ENCODE measurements at places on chromosomes 4 and X.

GRCh38 chr4:16738558-16738957 is 159.9 kb downstream of the LDB2 start:
- DNase-seq: no peak

DNA sequence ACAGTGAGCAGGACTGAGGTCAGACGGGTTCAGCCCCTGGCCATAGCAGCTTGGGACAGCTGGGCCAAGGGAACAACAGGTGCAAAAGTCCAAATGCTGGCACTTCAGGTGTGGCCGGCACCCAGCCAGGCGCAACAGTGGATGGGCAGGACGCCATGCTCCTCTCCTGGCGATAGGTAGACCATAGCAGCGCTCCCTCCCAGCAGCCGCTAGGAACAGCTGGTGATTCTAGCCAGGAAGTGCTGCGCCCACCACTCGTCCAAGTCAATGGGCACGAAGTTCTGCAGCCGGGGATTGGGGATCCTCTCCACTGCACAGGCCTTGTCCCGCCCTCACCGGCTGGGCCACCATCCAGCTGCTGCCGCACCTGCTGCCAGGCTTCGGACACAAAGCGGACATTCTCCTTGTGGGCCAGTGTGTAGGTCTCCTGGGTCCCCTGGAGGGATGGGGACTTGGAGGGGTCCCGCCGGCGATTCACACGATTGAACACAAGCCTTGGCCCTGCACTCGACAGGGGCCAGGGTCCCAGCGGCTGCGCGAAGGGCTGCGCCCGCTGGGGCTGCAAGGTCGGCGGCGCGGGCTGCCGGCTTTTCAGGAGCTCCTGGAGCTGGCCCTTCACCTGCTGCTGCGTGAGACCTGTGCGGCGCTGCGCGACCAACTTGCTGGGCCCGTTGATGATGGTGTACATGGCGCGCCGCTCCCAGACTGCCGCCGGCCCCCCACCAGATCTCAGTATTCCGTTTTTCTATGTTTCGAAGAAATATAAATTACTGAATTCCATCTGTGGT is 227.5 kb upstream of the STK26 start:
- DNase-seq: no peak

DNA sequence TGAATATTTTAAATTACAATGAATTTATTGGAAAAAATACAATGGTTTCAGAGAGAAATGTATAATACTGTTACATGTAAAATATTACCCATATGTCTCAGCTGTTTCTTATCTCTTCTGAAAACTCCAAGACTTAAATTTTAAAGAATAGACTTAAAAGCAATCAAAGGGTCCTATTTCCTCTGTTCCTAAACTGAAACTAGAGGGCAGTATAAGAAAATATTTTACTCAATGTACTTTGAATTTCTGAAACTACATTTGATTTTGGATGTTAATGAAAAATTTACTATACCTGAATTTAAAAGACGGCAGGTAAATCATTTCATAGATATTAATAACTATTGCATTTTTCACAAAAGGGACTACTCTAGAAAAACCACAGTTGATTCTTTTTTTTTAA is 200.2 kb downstream of the LRBA start:
- no peak for DNase-seq

DNA sequence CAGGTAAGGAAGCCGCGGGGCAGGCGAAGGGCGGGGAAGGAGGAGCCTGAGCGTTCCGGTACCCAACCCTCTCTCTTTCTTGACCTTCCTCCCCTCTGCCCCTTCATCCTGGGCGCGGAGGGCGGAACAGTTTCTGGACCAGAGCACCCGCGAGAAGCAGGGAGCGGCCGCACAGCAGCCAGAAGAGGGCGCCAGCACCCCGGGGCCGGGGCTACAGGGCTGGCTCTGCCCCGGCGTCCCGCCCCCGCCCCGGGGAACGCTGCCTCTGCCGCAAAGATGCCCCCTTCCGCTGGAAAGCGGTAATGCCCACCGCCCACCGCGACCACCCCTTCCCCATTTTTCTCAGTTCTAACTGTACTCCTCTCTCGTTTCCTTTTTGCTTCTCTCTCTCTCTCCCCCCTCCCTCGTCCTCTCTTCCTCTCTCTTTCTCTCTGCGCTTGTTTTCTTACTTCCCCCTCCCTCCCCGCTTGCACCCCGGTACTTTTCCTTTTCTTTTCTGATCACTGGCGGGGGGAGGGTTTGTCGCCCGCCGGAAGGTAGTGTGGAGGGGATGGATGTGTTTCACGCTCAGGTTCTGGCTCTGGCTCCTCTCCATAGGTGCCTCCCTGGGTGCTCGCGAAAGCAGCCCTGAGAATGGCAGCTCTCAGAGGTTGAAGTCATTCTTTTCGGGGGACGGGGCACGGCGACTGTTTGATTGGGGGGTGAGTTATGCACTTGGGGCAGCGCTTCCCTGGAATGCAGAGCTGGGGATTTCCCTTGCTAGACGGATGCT is 13.1 kb upstream of the PRDM8 start:
- DNase-seq: peak; percentile 70

DNA sequence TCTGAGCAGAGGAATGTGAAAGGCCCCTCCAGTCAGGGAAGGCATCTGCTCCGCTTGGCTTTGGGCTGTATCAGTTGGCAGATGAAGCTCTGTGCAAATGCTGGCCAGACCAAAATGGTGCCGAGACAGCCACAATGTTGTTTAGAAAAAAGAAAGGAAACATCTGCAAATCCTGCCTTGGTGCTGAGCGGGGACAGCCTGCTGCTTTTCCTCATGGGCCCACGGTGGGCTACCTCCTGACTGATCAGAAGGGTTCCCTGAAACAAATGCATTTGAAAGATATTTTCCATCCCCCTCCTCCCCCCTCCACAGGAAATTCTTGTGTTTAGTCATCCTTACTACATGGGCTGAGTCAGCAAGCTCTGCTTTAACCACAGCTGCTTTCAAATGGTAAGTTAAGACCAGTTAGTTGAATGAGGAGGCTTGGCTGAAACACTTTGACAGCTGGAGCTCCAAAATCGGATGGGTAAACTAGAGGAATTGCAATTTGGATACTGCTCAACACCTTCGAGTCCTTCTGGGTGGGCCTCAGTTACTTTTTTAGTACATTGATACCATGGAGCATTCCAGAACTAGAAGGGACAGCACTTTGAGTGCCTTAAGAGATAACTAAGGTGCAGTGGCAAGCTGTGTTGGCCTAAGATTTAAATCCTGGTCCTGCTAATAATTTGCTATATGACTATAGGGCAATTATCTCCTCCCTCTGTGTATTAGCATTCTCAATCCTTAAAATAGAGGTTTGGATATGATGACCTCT is 36.0 kb downstream of the PLAC1 start:
- DNase-seq: peak; percentile 55

DNA sequence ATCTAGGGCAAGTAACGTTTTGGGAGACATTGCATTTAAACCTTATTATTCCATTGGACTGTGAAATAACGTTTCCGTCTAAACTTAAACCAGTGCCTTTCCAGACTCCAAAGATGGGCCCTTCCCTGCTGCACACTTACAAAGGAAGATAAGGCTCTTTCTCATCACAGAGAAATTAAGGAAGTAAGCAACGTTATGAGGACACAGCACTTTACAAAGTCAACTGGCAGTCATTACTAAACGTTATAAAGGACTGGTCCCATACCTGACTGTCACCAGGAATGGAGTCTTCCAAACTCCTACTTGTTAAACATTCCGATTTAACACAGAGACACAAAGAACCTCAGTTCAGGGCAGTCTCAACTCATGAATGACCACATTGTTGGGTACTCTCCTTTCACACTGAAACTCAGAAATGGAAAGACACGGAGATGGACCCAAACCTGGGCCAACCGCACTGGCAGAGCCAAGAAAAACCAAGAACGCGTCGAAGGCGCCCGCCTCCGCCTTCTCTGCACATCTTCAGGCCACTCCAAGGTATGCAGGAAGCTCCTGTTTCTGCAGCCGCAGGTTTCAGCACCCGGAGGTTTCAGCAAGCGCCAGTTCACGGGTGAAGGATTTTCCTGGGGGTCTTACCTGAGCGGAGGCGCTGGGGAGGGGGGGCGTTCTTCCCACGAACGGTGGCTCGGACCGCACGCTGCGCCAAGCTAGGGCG is 670 bp downstream of the PAPSS1 start:
- DNase-seq: no peak

DNA sequence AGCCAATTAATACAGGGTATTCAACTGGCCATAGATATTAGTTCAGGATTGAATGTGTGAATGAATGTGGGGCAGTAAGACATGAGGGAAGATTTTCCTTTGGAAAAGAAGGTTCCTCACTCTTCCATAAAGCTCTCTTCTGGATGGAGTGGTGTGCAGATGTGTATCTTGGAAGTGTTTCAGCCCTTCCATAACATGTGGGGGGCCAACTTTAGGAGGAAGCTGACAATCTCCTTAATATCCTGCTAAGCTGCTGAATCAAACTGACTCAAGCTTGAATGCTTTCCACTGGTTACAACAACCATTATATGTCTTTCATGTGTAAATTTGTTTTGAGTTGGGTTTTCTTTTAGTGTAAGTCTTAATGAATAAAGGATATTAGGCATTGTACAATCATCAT is 40.3 kb downstream of the FANCB start:
- DNase-seq: no peak

DNA sequence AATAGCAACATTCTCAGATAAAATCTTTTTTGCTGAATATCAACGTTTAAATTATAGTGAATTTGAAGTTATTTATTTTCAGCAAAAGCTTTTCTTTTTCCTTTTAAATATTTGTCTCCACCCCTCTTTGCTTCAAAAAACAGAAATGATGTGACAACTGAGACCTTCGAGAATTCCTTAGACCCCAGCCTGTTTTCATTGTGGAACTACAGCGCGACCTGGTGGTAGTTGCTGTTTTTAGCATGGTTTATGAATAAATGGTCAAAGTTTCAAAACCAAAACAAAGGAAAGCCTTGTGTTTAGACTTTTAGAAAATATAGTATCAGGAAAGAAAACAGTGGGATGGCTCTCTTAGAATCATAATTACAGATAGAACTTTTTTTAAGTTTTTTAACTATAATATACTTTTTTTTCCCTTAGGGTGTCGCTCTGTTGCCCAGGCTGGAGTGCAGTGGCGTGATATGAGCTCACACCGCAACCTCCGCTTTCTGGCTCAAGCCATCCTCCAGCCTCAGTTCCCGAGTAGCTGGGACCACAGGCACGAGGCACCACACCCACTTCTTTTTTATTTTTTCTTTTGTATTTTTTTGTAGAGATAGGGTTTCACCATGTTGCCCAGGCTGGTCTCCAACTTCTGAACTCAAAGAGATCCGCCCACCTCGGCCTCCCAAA is 26.8 kb upstream of the TMEM184C start:
- no peak for DNase-seq

DNA sequence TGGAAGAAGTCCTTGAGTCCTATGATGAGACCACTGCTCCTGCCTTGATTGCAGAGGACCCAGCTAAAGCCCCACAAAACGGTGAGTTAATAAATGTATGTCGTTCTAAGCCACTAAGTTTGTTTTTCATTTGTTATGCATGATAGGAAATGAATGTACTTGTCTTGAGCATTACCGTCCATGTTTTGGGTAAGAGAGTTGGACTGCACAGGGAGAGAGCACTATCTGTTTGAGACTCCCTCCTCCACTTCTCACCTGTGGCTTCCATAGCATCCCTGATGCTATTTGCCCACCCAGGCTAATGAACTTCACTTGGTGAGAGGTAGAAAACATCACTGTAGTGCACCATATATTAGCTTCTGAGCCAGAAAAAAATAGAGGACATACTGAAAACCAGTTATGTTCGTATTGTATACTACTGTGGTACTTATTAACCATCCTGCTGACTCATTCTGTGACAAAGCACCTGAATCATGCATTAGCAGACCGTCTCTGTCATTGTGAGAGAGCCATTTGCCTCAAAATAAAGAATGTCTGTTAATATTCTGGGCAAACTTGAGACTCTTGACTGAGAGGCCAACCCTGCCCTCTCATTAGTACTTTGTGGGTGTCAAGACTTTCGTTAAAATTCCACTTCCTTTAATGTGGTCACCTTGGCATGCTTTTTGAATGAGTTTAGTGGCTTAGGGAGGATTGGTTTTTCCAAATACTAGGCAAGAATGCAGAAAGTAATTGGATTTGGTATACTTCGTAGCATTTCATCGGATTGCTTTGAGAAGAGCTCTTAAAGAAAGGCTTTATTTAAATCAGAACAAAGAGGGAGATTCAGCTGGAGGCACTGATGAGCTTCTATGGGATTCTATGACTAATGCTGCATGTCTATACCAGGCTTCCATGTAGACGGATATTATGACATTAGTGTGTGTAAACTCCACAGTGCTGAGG is 99.3 kb upstream of the GRPR start:
- no peak for DNase-seq

GRCh38 chr4:2888886-2889285 is 45.2 kb downstream of the ADD1 start:
- no peak for DNase-seq

DNA sequence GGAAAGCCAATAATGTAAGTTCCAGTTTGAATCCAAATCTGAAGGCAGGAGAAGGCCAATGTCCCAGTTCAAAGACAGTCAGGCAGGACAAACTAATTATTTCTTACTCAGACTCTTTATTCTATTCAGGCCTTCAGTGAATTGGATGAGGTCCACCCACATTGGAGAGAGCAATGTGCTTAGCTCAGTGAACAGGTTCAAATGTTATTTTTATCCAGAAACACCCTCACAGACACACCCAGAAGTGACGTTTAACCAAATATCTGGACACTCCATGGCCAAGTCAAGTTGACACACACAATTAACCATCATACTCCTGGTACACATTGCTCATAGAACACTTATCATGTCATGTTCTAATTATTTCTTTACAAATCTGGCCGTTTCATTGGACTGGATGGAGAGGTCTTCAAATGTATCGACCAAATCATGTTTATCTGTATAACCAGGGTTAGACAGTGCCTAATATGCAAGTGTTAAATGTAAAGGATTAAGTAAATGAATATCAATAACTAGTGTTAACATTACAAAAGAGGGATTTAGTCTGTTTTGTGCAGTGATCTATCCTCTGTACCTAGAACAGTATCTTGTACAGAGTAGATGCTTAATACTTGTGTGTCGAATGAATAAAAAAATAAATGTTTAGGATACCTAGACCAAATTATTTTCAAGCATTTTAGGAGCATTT is 27.1 kb upstream of the XK start:
- DNase-seq: no peak

DNA sequence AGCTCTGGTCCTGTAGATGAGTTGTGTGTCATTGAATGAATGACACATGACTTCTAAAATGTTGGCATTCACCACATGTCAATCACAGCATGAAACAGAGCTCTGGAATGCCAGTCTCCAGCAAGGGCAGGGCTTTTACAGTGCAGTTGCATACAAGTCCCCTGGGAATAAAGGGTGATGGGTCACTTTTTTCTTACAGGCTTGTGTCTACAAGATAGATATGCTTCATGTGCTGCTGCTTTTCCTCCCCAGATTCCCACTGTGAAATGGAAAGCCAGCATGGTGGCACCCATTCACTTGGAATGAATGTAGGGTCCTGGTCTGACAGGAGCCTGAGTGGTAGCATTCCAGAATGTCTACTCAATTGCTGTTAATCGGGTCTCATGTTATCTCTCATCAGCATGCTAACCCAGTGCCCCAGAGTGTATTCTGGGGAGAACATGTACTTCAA is 159.1 kb upstream of the KIT start:
- peak; percentile 3 for DNase-seq

GRCh38 chrX:19747652-19748610 is 139.5 kb downstream of the SH3KBP1 start:
- DNase-seq: no peak

- DNase-seq: no peak
Observed at GRCh38 chr4:93658443-93658842, 170.1 kb upstream of the ATOH1 start.

Data from AG09319 (cell line).